ENCODE measurements at places on chromosomes 1 and 21.

- DNase-seq: no peak
These were observed 991 bp downstream of the ANKRD35 start for GRCh38 chr1:145884675-145885074.

DNA sequence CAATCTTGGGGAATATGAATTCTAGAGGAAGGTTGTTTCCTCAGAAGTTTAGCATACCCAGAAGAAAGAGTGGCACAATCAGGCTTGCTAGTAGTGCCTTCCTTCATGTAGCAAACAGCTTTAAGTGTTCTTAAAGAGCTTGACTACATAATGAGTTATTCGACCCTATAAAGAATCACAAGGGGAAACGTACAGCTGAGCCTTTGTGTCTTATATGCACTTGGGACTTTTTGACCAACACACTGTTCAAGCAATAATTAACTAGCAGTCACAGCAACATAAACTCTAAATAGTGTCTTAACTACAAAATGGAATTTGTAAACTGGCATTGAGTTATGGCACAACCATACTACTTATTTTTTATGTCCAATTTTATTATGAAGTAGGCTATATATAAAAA, 86.1 kb downstream of the TTLL7 start:
- no peak for DNase-seq

DNA sequence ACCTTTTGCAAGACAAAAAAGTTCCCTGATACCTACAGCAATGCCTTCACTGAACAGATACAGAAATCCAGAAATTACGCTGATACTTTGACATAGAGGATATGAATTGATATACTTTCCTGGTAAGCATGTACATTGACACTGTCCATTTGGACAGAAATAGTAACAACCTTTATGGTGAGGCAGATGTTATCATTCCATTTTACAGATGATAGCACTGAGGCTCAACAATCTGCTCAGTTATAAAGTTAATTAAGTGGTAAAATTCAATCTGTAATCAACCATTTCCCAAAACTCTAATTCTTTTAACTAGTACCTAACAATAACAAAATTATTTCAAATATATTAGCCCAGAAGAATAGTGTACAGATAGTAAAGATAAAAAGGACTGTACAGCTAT, 20.6 kb downstream of the SCAF4 start:
- DNase-seq: no peak

GRCh38 chr1:234570329-234571120, 39.5 kb downstream of the IRF2BP2 start:
- DNase-seq: no peak

DNA sequence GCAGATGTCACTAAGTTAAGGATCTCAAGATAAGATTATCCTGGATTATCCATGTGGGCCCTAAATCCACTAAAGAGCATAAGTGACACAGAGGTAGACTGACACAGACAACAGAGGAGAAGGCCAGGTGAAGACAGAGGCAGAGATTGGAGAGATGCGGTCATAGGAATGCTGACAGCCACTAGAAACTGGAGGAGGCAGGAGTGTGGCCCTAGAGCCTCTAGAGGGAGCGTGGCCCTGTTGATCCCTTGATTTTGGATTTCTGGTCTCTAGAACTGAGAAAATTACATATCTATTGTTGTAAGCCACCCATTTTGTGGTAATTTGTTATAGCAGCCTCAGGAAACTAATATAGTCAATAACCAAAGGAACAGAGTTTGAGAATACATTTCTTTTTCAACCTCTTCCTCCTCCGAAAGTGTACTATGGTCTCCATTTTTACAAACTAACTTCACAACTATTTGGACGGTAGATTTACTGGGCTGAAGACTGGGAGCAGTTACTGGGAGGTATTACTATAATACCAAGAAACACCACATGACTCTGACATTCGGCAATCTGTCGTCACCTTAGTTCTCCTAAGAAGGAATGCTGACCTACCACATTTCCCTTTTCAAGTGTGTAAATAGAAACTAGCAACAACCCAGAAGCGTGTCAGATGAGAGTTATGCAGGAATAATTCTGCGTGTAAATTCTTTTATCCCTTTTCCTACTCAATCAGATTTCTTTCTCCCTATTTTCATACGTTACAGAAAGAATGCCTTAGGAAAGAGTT, 116.0 kb upstream of the ZNHIT6 start:
- no peak for DNase-seq

Measured in hematopoietic multipotent progenitor cell (in vitro differentiated cells).